T47D (cell line): ENCODE measurements at places on chromosomes 5 and 9.
A peak's percentile ranks its signal among the peaks of the same experiment; 100 is the strongest.

DNA sequence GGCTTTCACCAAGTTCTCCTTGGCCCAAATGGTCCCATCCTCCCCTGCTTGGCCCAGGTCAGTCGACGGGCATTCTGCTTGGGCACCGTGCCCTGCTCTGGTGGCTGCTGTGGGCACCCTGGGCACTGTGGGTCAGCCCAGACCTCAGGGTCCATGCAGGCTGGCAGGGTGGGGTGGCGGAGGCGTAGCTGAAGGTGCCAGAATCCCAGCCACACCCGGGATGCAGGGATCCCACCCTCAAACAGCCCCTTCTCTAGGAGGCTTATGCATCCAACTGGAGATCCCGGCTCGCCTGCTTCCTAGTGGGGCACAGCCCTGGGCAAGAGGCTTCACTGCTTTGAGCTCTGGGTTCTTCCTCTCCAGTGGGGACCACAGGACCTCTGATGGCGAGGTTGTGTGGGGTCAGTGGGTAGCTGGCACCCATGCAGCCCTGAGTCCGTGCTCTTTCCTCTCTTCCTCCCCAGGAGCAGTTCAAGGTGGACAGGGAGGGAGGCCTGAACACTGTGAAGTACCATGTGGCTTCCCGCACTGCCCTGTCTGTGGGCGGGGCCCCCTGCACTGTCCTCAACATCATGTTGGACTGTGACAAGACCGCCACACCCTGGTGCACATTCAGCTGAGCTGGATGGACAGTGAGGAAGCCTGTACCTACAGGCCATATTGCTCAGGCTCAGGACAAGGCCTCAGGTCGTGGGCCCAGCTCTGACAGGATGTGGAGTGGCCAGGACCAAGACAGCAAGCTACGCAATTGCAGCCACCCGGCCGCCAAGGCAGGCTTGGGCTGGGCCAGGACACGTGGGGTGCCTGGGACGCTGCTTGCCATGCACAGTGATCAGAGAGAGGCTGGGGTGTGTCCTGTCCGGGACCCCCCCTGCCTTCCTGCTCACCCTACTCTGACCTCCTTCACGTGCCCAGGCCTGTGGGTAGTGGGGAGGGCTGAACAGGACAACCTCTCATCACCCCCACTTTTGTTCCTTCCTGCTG, 9.4 kb downstream of the B4GALT7 start:
- no peak for DNase-seq

GRCh38 chr9:2984491-2984890, 140.6 kb upstream of the PUM3 start:
- no peak for DNase-seq

DNA sequence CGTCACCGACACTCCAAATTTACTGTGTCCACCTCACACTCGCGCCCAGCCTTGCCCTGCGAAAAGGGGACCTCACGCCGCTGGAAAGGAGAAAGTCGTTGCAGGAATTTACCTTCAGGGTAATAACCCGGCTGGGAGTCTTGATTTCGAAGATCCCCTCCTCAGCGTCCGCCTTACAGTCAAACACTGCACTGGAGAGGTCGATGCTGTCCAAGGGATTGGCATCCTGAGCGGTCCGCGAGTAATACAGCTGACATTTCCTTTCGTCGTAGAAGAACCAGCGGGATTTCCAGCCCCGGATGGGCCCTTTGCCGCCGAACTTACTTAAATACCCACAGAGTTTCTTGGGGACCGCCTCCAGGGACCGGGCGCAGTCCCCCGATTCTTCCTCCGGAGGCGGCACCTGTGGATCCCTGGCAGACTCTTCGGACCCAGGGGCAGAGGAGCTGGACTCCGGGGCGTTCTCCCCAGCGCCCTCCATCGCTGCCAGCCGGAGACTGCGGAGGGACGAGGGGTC, 330 bp downstream of the TBC1D2 start:
- DNase-seq, result no peak

DNA sequence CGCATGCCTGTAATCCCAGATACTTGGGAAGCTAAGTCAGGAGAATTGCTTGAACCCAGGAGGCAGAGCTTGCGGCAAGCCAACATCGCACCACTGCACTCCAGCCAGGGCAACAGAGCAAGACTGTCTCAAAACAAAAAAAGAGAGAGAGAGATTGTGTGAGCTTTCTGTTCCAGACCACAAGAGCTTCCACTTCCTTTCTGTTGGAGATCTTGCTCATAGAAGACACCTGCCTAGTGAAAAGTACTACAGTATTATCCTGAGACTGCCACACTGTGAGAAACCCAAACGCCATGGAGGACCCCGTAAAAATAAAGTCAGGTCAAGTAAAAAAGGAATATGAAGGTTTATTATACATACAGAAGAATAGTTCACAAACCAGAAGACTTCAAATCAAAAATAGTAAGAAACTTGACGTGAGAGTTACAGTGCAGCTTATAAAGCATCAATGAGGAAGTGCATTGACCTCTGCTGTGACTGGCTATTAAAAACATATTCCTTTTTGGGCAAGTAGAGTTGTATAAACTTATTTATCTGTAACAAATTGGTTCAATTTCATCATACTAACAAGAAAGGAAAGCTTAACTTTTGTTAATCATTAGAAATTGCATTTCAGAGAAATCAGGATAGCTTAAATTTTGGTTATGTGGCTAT, 4.3 kb upstream of the EMB start:
- DNase-seq, result no peak

DNA sequence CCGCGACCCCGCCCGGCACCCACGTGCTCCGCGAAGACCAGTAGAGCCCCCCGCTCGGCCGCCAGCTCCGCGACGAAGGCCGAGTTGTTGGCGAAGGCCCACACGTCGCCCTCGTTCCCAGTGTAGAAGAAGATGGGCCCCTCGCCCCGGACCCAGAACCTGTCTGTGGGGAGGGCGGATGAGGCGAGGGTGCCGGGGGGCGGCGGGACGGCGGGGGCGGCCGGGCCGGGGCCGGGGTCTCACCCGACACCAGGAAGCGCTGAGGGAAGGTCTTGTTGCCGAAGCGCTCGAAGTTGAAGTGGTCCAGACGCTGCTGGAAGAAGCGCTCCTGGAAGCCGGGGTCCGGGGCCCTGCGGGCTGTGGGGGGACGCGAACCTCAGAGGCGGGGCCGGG, 317 bp downstream of the DPP7 start:
- DNase-seq, result no peak

- DNase-seq, result no peak
Observed at GRCh38 chr5:151881621-151882225, 42.9 kb downstream of the GLRA1 start.

DNA sequence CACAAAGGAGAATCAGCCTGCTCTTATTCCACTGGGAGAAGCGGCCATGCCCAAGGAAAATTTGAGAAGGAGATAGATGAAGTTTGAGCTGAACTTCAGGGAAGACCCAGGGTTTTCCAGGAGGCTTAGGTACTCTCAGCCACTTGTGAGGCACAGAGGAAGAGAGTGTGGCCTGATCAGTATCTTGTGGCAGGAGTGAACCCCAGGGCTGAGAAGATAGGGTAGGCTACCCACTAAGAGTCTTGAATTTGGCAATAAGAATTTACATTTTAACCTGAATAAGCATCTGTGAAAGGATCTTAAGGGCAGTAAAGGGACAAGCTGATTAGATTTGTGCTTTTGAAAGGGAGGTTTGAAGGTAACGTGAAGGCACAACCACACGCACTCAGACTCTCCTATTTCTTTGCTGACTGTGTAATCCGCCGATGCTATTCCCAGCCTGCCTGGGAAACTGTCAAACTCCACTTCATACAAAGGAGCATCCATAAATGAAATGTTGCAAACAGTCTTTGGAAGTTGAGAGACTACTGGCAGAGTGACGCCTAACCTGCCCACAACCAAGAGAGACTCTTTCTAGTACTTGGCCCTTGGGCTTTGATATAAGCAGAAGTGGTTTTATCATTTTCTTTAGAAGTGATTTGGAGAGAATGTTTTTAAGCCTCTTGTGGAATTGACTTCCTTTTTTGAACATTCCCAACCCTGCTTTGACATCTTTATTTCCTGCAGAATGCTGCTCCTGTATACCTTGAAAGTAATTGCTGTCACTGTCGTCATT, 108.2 kb upstream of the VCAN start:
- DNase-seq, result no peak

DNA sequence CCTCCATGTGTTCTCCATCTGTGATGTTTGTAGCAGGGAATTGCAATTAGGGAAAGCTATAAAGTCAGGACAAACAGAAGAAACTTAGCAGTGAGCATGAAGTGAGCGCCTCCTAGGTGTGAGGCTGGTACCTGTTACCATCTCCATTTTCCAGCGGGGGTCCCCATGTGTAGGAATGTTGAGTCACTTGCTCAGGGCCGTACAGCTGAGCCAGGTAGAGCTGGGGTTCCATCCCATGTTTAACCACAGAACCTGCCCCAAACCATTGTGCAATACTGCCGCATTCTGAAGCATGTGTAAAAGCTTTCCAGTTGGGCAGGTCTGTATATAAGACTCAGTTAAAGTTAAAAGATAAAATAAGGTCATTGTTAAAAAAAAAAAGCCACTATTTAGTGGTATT, 62.7 kb downstream of the NDFIP1 start:
- DNase-seq, result no peak

DNA sequence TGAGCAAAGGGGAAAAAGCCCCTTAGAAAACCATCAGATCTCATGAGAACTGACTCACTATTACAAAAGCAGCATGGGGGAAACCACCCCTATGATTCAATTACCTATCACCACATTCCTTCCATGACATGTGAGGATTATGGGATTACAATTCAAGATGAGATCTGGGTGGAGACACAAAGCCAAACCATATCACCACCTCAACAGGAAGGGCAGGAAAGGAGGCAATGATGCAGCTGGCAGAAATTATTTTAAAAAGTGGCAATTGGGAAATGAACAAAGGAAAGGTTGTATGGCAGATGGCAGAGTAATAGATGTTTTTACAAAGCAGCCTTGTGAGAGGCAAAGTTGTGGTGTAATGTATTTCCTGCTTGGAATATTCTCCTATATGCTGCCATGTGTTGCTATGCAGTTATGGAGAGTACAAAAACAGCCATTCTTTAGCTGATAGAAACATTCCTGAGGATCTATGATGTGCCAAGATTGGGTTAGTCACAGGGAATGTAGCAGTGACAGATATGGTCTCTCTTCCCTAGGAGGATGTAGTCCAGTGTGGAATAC, 138.8 kb downstream of the SMC2 start:
- DNase-seq, result no peak

GRCh38 chr5:3542158-3542557, 53.5 kb upstream of the IRX1 start:
- peak; percentile 23 for DNase-seq
